Occipital lobe (tissue), 3 donors: ENCODE measurements at places on chromosomes 2 and 18. TPM values are rescaled to one million over a fixed set of nuclear protein-coding genes. Genes with fewer than 3 reads are reported as not detected.

DNA sequence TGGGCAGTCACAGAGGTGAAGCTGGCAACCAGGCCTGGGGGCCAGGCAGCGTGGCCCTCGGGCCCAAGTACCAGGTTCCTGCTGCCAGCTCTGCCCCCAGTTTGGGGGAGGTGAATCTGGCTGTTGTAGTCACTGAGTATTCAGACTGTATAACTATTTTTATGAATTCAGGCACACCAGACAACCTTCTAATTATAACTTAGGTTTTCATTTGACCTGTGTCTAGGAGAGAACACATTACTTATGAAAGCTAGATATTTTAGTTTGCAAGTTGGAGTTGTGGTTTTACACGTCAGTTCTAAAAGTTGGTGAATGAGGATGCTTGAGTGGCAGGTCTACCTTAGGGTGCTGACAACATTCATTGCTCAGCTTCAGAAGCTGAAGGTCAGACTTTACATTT is 71.7 kb downstream of the LIMS1 start:
- no peak for DNase-seq

GRCh38 chr18:49020621-49021021 is 69.9 kb upstream of the SMAD7 start:
- no peak for DNase-seq

GRCh38 chr2:218367415-218368149 is 10.9 kb downstream of the CATIP start:
- peak; percentile 60 for DNase-seq

DNA sequence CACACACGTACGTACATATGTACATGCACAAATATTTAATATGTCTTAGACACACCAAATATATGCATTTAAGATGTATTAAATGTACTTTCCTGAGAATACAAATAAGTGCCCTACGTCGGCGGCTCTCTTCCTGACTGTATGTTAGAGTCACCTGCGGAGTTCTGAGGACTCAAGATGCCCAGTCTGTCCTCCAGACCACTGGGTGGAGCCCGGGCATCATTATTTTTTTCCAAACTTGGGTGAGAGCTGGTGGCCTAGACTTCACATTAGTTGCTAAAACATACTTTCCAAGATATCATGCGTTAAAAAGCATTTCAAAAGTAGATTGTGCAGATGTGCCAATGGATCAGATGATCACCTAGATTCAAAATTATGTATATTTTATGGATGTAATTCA is 2.9 kb downstream of the IL18R1 start:
- DNase-seq = no peak

DNA sequence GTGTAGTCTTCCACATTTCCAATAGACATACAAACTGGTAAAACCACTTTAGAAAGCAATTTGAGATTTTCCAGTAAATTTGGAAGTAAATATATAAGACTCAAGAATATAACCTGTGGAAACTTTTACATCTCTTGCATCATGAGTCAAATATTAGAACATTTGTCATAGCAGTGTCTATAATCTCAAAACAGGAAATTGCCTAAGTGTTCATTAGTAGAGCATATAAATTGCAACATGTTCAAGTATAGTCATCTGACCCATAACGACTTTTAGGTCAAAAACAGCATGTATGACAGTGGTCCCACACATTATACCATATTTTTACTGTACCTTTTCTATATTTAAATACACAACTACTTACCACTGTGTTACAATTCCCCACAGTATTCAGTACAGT is 555.9 kb upstream of the VRK2 start:
- no peak for DNase-seq

GRCh38 chr2:134683561-134684112 is 35.2 kb downstream of the TMEM163 start:
- no peak for DNase-seq

- DNase-seq = no peak
Measured at GRCh38 chr2:18297534-18298058, 262.9 kb downstream of the RDH14 start.

GRCh38 chr2:159450180-159450579 is 163.7 kb upstream of the WDSUB1 start:
- no peak for DNase-seq

DNA sequence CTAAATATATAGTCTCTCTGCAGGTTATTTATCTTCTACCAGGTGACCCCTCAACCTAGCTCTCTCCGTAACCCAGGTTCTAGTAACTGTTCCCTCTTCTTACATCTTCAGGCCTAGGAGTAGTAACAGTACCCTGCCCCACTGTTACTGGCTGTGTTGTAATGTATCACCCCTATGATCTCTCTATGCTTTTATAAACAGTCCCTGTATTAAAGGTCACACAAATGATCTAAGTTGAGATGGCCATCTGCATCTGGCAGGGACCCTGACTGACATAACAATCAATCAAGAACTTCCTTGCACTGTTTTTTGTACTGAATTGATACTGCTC is 219.7 kb upstream of the STK17B start:
- no peak for DNase-seq

GRCh38 chr2:200786423-200786822 is 25.3 kb upstream of the BZW1 start:
- no peak for DNase-seq

GRCh38 chr2:69645031-69645431 is 1.5 kb upstream of the AAK1 start:
- no peak for DNase-seq

- no peak for DNase-seq
Measured at GRCh38 chr18:58257461-58257860, 213.4 kb downstream of the NEDD4L start.

- no peak for DNase-seq
Measured at GRCh38 chr2:68377137-68377780, 12.2 kb downstream of the PLEK start.

GRCh38 chr18:36661999-36662398 is 166.8 kb downstream of the TPGS2 start:
- DNase-seq = no peak

DNA sequence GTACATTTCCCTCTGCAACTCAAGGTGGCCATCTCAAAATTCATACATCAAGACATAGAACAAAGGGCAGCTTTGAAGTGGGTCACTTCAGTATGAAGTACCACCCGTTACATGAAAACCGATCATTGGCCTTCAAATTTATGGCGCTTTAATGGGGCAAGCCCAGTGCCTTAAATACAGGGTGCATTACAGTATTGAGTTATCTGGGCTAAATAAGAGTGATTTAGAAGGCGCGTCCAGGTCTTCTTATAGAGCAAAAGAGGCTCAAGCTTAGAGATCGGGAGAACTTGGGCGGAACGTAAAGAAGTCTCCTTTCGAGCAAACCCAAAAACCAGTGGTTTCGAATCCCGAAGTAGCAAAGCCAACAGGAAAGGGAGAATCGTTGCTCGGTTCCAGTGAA is 7.1 kb downstream of the HOXD3 start:
- DNase-seq = no peak

DNA sequence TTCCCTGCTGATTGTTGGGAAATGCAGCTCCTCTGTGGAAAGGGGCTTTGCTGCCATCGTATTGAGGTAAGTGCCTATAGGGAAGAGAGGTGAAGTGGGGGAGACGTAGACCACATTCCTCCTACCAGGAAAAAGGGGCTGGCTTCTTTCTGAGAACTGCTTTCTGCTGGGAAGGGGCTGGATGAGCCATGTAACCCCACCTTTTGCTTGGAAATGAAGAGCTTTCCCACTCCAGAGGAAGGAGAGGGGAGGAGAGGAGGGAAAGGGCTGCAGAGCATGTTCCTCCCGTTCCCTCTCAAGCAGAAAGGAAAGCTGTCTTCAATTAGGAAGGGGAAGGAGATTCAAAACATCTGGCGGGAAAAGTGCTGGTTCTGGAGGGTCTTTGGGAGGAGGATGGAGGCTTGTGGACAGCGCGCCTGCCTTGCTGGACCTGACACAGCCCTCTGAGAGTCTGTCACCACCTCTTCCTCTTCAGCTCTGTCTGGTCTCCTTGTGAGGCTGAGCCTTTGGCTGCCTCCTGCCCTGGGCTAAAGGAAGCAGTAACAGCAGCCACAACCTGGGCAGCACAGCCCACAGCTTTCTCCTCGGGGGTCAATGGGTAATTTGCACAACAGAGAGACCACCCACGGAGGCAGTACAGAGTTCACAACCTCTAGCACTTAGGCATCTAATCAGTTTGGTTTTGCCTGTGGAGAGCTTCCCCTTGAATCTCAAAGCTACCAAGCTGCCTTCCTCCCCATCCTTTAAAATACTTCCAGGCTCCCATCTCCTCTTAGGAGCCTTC is 410.0 kb upstream of the TNP1 start:
- DNase-seq = no peak

DNA sequence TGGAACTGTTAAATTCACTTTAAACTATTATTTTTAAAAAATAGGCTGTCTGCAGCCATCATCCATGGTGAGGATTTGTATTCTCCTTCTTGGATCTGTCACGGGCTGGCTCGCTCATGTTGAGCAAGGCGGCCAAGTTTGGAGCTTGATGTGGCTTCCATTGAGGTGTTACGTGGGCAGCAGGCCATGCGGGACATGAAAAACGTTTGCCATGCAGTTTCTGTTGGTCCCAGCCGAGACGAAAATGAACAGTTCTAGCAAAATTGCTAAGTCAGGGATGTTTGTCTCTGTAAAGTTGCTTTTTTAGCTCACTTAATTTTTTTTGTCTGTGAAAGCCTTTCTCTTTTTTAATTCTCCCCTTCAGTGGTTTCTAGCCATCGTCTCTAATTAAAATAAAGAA is 70.2 kb upstream of the MGAT5 start:
- peak; percentile 67 for DNase-seq

- DNase-seq = no peak
Measured at GRCh38 chr18:54875063-54875462, 46.8 kb downstream of the RAB27B start.

DNA sequence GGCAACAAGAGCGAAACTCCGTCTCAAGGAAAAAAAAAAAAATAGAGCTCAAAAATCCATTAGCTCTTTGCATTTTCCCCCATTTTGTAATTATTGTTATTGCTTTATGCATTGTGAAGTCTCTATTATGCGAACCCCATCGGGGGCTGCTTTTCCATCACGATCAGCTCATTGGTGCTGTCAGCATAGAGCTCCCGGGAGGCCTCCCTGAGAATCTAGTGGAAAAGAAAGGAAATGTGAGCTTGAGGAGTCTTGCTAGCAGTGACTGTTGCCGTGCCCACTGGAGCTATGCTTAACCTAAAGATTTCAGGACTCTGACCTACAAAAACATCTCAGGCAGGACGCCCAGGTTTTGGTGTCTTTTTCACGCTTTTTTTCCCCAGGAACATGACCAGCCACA is 102.6 kb upstream of the NDUFV2 start:
- DNase-seq = no peak

GRCh38 chr2:234587341-234588053 is 90.6 kb upstream of the ARL4C start:
- no peak for DNase-seq

GRCh38 chr2:71461304-71461671 is 7.9 kb downstream of the DYSF start:
- no peak for DNase-seq

GRCh38 chr18:35005963-35006577 is 35.1 kb upstream of the MAPRE2 start:
- no peak for DNase-seq

DNA sequence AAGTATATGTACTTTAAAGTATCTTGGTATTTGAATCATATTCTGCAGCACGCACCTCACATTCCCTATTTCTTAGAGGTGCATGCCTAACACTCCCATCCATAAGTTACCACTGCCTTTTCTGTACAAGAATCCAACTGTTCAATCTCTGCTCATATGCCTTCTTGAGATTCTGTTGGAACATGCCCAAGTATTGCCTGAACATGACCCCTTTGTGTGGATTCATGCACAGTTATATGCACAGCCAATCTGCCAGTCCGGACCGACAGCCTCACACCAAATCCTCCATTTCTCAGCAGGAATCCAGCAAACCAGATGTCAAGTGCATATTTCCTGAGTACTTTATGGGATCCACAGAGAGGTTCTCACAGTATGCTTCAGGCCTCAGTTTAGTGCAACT is 222.0 kb downstream of the TMEM182 start:
- DNase-seq = no peak

DNA sequence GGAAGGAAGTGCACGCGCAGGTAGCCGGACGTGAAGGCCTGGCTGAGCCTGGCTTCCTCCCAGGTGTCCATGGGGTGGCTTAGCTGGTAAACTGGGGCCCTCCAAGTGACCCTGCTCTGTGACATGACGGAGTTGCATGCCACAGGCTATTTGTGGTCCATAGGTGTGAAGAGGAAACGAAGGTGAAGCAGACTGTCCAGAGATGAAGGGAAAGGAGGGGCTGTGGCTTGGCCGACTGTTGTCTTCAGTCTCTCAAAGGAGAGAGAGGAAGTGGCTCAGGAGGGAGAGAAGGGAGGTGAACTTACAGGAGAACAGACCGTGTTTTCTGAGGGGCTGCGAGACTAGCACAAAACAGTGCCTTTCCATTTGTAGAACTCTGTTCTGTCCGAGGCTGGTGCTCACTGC is 19.3 kb downstream of the INPP5D start:
- no peak for DNase-seq

- no peak for DNase-seq
Measured at GRCh38 chr2:239225871-239226561, 174.8 kb downstream of the HDAC4 start.

DNA sequence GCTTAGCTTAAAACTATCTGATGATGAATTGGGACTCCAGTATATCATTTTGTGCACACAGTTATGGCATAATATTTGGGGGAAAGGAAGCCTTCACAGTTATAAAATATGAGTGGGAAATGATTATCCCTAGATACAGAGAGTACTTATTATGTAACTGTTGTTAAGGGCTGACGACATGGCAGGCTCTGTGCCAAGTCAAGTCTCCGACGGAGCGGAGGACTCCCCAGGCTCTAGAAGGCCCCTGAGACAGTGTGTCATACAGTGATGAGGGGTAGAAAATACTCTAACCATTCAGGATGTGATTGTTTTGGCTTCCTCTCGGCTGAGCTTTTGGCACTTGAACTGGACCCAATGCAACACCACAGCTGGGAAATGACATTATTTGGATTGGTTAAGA is 211.8 kb downstream of the SLC8A1 start:
- DNase-seq = no peak

GRHL1 gene
- 4.1 TPM for total RNA-seq

ATOH8 gene
- total RNA-seq = 3.0 TPM

VAPA gene
- 167 TPM for total RNA-seq

REEP1 gene
- 156 TPM for total RNA-seq

ZNF892 gene
- total RNA-seq = 31.7 TPM

RAB6D gene
- total RNA-seq = 0.62 TPM

ZBTB7C gene
- total RNA-seq = 0.78 TPM

MBP gene
- 5.8 TPM for total RNA-seq

ATP5MC3 gene
- 55.1 TPM for total RNA-seq

POTEC gene
- not detected for total RNA-seq

TXNL4A gene
- total RNA-seq = 36.7 TPM

FEV gene
- not detected for total RNA-seq

NEU4 gene
- 0.31 TPM for total RNA-seq

RNPEPL1 gene
- total RNA-seq = 4.4 TPM
